Tracheal epithelial cell (primary cell): ENCODE measurements at places on chromosomes 7 and 10. TPM values are rescaled to one million over a fixed set of nuclear protein-coding genes. Genes with fewer than 3 reads are reported as not detected.

Gene ANXA8
- 268 and 382 TPM in 2 replicates for total RNA-seq

Gene CPED1
- total RNA-seq: under 0.01 and 0.96 TPM in 2 replicates

Gene CFTR
- total RNA-seq: 2.4 TPM in 1 of 2 replicates, not detected in the other

Gene FAM237B
- not detected in 2 replicates for total RNA-seq

Gene INMT
- not detected in 2 replicates for total RNA-seq
